ENCODE measurements at places on chromosomes 2 and 18.

GRCh38 chr2:160838691-160839090 lies 321.5 kb upstream of the TANK start:
- DNase-seq, result no peak

DNA sequence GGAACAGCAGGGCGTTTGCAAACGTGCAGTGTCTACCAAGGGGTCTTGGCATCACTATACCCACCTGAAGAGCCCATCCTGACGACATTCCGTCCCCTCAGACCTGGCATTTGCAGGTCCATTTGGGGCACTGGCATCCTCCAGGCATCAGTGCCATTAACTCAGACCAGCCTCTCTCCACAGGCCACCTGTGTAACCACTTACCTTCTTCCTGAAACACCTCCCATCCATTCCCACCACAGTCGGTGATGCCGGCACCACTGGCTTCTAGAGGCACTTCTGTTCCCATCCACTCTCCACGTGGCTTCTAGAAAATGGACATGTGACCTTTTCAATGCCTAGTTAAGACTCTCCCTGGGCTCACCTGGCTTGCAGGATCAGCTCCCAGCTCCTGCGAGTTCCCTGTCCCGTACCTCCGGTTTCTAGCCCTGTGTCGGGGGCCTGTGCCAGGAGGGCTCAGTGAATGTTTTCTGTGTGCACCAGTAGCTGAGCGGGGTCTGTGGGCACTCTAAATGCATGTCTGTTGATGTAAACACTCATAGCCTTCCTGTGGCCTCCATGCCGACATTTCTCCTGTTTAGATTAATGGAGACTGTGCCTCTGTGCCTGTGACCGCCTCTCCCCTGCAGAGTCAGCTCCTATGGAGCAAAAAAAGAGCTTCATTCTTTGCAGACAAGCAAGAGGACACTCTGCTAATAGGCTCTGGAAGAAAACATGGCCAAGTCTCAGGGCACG lies 458.0 kb upstream of the HS6ST1 start:
- no peak for DNase-seq

DNA sequence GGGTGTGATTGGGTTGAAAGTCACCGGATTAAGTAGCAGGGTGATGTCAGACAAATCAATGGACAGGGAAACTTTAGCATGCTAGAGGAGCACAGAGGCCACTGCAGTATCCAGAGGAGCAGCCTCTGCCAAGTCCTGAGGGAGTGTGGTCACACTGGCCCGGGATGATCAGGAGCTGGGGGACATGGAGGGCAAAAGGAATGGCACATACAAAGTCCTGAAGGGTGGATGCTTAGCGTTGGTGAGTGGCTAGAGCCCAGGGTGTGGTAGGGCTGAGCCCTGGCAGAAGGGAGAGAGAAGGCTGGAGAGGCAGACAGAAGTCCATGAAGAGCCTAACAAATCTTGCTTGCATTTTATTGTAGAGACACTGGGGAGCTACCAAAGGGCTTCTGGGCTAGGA lies 58.9 kb downstream of the RHBDD1 start:
- no peak for DNase-seq

- no peak for DNase-seq
Observed at GRCh38 chr2:106975641-106976040, 89.7 kb upstream of the ST6GAL2 start.

DNA sequence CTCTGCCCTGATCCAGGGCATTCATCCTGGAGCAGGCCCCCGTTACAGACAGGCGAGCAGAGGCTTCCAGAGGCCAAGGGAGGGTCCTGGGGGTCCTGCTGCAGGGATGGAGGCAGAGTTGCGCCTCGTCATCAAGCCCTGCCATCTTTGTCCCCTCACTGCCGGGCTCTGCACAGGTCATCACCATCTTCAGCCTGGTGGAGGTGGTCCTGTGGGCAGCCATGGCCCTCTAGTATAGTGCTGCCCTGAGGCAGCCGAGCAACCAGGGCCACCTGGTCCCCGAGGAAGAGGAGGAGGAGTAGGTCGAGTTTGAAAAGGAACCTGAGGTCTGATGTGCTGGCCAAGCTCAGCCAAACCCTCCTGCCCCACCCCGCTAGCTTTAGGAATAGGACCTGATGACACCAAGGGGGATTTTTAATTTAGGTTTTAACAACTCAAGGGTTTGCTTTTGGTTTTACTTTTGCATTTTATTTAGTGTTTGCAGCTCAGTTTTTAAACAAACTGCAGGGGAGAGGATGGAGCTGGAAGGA lies 8.8 kb upstream of the ALPI start:
- no peak for DNase-seq

DNA sequence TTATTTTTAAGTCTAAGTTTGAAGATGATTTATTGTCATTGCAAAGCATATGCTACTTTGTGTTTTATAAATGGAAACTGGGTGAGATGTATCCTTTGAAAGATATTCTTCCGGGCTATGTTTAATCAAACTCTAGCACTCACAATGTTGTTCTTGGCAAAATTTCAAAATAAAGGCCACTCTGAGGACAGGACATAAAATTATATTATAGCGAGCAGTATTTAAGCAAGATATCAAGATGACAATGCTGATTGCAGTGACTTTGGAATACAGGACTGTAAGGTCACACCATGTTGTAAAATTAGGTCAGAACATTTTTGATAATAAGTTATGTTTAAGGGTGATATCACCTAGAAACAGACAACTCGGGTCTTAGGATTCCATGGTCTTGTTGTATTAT lies 14.2 kb downstream of the RPRM start:
- no peak for DNase-seq

- DNase-seq, result no peak
Observed at GRCh38 chr2:86107031-86107430, 996 bp downstream of the PTCD3 start.

- DNase-seq, result no peak
Observed at GRCh38 chr2:168184681-168185513, 62.5 kb downstream of the STK39 start.

- no peak for DNase-seq
Observed at GRCh38 chr2:15579641-15580040, 12.0 kb upstream of the DDX1 start.

- no peak for DNase-seq
Observed at GRCh38 chr2:170843656-170844055, 27.0 kb downstream of the GAD1 start.

DNA sequence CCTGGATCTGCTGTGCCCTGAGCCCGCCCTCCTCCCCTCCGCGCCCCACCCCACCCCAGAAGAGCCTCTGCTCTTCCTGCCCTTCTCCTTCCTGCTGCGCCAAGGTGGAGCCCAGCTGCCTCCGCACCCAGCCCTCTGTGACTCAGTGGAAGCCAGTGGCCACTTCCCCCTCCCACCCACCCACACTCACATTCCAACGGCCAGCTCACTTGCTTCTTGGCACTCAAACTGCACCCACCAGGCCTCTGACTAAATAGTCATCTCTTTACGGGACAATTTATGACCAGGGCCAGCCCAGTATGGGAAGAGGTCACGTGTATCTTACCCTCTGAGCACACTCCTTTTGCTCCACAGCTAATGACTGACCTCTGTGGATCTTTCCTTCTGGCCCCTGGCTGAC lies 150.4 kb upstream of the SLC1A4 start:
- DNase-seq, result no peak

Measured in NCI-H1417 treated with DMSO at 0.1 percent for 48 hours (cell line).